ENCODE measurements at places on chromosomes 12 and 14.

GRCh38 chr12:121297435-121297991 is 1.0 kb upstream of the CAMKK2 start:
- no peak for DNase-seq

- DNase-seq, result no peak
Observed at GRCh38 chr12:113002155-113002554, 23.8 kb downstream of the OAS2 start.

- no peak for DNase-seq
Observed at GRCh38 chr12:118685983-118686607, 295.2 kb upstream of the SRRM4 start.

DNA sequence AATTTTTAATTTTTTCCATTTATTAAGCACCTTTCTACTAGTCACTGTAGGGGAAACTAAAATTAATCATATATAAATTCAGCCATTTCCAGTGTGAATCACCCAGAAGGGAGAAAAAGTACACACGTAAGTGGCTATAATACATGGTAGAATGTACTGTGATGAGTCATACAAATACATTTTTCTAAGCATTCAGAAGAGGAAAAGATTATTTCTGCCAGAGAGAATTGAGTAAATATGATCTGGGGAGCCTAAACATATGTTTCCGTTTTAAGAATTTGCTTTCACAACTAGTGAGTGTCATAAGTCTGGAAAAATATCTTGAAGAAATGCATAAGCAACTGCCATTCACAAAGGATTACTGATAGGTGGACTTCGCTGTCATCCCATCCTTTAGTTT is 102.8 kb downstream of the TGFB3 start:
- DNase-seq, result no peak

GRCh38 chr12:12986775-12987331 is 13.2 kb downstream of the HEBP1 start:
- no peak for DNase-seq

DNA sequence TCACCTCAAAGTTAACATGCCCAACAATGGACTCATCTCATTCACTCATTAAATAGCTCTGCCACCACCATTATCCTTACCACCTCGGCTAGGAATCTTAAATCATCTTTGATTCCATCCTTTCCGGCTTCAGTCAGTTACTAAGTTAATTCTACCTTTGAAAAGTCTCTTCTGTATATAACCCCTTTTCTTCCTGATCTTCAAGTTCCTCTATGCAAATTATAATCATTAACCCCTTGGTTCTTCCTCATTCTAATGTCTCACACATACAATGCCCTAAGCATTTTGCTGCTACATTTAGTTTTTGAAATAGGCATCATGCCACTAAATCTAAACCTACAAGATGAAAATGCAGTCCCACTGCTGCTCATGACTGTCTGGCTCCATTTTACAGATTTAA is 51.6 kb downstream of the ATP2B1 start:
- no peak for DNase-seq

- DNase-seq, result no peak
Observed at GRCh38 chr14:53564870-53565269, 391.8 kb downstream of the BMP4 start.

- DNase-seq, result no peak
Observed at GRCh38 chr12:64877363-64878004, 53.0 kb downstream of the TBC1D30 start.

DNA sequence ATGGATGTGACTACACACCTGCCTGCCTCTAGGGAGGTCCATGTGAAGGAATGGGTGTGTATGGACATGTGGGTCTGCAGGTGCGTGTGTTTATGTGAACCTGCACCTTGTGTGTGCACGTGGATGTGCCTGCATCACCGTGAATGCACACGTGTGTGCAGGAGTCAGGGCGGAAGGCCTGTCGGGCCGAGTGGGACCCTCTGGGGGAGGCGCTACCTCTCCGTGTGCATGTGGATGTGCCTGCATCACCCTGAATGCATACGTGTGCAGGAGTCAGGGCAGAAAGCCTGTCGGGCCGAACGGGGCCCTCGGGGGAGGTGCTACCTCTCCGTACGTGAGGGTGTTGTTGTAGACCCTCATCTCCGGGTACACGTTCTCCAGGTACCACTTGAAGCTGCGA is 56.5 kb downstream of the NOC4L start:
- DNase-seq, result no peak

GRCh38 chr12:123621101-123621500 is 12.4 kb downstream of the EIF2B1 start:
- DNase-seq, result no peak

DNA sequence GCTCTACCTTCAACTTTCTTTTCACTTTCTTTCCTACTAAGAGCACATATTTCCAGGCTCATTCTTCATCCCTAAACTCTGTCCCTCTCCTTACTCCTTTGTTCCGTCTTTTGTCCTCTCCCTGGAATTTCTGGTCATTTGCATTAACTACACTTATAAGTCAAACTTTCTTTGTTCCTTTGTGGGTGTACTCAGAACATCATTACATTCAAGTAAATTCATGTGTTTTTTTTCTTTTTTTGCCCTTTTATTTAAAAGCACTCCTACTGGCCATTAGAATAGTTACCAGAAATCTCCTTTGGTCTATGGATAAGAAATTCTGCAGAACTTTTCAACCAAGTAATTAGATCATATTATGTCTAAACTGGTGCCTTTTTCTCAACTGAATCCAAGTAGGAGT is 802.6 kb downstream of the DIO2 start:
- DNase-seq, result no peak

DNA sequence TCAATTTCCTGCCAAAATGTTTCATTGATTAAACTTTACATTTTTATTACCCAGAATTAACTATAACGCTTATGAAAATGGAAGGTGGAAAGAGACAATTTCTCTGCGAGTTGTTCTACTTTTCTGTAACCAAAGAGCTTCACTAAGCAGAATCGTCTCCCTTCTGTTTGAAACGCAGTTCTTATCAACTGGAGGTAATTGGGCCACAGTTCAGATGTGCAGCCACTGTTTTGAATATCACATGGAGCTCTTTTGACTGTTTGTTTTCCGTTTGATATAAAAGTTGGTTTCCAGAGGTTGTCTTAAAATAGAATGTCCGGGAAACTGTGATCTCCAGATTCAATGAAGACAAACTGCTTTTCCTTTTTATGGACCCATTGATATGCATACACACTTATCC is 183.3 kb upstream of the SEL1L start:
- DNase-seq, result no peak

DNA sequence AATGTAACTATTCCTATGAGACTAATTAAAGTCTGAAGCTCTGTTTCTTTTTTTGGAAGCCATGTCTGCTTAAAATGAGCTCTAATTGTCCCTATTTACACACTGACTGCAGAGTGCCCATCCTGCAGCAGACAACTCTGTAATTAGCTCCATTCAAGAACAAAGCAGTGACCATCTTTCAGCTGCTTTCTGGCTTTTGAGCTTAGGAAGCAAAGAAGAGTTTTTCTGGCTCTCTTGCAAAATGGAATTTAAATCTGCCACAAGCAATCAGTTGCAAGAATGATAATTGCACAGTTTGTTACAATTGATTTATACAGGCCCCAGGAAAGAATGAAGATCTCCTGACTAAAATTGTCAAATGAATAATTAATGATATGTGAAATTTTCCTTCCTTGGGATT is 83.4 kb downstream of the GAS2L3 start:
- DNase-seq, result no peak

GRCh38 chr12:95742586-95742985 is 48.0 kb downstream of the NTN4 start:
- no peak for DNase-seq

- DNase-seq, result no peak
Observed at GRCh38 chr12:623865-624372, 39.3 kb downstream of the NINJ2 start.

GRCh38 chr12:52499806-52500560 is 6.9 kb upstream of the KRT6A start:
- no peak for DNase-seq

GRCh38 chr12:12661086-12661856 is 34.7 kb downstream of the GPR19 start:
- DNase-seq, result no peak

DNA sequence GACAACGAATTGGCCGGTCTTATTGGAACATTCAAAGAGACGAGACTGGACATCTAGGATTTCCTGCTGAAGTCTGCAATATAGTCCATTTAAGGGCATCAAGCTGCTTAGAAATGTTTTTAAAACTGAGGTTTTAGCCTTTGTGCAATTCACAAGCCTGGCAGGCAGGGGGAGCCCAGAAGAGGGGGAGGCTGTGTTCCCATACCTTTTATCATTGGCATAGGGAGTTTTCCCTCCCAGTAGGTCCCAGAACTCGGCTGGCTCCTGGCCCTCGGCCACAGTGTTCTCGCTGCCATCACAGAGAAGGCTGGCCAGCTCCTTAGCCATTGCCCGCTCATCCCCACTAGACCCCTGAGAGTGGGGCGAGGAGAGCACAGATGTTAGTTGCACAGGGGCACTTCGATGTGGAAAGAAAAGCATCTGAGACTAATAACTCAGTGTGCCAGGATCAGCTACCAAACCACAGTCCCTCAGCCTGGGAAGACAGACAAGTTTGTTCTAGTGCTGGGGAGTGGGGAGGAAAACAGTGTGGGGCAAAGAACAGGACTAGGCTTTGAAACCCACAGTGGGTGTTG is 15.1 kb downstream of the AVIL start:
- DNase-seq, result peak; percentile 15

GRCh38 chr12:49264873-49265792 is at the start of gene TUBA1C:
Gene TUBA1C, plus strand, starts transcription at chr12:49265082. Its CDS starts 100 bp downstream, at chr12:49265182.
- peak; percentile 26 for DNase-seq

GRCh38 chr14:75141062-75141461 is 14.2 kb upstream of the NEK9 start:
- no peak for DNase-seq

DNA sequence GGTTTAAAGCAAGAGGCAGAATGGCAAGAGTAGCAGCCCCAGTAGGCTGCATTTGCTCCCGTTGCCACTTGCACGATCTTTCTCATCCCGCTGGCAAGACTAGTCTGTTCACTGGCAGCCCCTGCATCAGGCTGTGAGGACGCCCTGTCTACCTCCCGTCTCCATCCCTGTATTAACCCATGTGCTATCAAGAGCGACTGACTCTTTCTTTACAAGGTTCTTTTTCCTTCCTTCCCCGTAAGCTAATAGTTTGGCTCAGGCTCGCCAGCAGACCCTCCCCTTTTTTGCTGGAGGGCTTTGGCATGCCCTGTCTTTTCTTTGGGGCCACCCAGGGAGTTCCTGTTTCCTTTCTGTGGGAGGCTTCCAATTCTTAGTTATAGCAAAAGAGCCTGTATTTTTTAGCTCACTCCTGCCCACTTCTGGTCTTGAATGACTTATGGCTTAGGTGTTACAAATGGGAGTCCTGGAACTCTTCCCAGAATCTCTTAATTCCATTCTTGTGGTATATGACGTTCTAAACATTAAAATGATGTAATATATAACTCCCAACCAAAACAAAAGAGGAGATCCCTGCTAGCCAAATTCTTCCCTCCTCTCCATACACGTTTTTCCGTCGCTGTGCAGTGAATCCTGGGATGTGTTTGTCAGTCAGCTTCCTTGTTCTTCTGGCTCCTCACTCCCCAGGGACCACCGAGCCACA is 149.0 kb downstream of the PRKCH start:
- no peak for DNase-seq

DNA sequence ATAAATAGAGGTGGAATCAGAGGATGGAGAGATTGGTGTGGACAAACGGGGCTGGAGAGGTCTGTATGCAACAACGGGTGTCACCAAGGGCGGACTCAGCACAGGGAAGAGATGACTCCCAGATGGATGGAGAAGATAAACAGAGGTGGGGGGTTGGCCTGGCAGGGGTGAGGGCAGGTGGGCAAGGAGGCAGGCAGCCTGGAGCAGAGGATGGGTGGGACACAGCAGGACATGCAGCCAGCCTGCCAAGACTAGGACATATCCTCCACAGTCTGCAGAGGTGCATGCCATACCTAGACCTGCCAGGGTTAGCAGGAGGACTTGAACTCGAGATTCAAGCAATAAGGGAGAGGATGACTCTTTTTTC is 56.2 kb downstream of the TTC7B start:
- DNase-seq, result no peak

GRCh38 chr12:59041241-59042121 is 121.2 kb upstream of the LRIG3 start:
- DNase-seq, result no peak

DNA sequence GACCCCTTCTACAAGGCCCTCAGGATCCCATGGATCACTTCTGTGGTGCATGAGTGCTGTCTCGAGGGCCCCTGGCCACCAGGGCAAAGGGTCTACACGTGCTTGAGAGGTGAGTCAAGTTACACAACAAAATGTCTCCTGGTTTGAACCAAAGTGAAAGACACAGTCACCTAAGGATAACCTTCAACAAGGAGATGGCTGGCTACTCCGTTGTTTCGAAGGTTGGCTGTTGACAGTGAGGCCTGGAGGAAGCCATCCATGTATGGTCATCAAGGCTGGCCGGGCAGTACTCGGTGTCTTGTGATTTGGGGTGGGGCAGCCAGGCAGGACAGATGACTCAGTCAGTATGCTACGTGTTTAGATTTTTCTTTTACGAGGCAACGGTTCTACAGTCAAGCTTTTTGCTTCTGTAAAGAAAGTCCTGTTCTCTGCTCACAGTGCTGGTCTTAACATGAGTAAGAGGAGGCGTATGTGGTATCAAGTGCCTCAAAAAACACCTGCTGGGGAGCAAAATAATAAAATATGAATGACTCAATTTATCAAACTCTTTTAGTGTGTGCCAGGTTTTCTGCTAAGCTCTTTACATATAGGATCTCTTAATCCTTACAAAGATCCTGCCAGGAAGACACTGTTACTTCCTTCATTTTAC is 18.0 kb upstream of the NT5DC3 start:
- no peak for DNase-seq
